ENCODE measurements at places on chromosomes 2 and 18.

- DNase-seq = no peak
These were observed 938.9 kb downstream of the CPS1 start for GRCh38 chr2:211495339-211495738.

- no peak for DNase-seq
These were observed 20.6 kb downstream of the HTR2B start for GRCh38 chr2:231104115-231104713.

DNA sequence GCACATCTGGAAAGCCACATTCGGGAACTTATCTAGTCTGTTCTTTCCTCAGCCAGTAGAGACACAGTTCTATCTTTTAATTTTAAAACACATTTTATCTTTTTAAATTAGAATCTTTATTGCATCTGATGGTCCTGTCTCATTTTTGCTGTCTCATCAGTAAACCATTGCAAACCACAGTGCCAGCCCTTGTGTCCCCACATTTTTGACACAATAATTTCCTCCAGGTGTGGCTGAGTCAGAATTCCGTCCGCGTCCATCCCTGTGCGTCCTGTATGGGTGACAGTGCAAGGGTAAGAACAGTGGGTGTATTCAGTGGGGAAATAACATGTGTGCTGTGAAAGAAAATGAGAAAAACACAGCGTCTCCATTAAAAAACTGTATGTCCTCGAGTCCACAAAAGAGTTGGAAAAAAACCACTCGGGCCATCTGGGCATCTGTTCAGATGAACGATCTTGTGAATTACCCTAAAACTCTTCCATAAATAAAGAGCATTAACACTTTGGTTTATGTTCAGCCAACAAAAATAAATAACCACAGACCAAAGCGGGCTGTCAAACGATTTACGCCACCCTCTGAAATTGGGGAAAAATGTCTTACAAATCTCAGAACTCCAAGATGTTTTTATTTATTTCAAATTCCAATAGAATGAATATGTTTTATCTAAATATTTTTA lies 137.3 kb downstream of the ZNF516 start:
- no peak for DNase-seq

DNA sequence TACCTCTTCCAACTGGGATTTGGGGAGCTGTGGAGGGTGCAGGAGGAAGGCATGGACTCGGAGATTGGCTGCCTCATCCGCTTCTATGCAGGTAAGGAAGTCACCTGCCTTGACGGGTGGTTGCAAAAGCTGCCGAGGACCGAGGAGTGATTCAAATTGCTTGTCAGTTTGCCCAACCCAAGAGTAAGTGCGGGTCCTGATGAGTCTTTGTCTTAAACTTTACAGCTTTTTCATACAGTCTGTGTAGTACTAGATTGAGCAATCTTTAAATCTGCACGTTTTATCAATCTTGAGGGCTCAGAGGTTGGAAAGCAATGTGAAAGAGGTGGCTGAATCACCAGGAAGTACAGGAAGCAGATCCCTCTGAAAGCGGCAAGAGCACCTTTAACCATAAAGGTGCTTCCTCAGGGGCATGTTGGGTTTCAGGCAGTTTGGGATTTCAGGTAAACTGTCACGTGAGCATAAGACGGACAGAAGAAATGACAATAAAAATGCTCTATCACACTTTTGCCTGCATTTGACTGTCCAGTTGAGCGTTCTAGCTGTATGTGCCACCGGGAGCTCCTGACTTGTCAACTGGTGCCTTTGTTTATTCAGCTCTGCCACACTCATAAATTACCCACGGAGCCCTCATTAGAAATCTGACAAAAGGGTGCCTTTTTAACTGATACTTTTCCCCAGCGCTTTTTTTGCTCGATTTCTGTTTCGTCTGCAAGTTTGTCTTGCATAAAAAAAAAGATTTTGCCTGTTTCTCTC lies 2.0 kb downstream of the PHLPP1 start:
- DNase-seq = no peak

GRCh38 chr2:167510071-167510759 lies 621.9 kb downstream of the XIRP2 start:
- DNase-seq = no peak

GRCh38 chr2:156480376-156480775 lies 44.2 kb downstream of the GPD2 start:
- DNase-seq = no peak

- no peak for DNase-seq
These were observed 61.6 kb upstream of the MSH6 start for GRCh38 chr2:47721296-47721695.

GRCh38 chr2:36362291-36362690 lies 6.7 kb downstream of the CRIM1 start:
- no peak for DNase-seq

GRCh38 chr2:237920673-237921072 lies 46.1 kb upstream of the UBE2F start:
- no peak for DNase-seq

DNA sequence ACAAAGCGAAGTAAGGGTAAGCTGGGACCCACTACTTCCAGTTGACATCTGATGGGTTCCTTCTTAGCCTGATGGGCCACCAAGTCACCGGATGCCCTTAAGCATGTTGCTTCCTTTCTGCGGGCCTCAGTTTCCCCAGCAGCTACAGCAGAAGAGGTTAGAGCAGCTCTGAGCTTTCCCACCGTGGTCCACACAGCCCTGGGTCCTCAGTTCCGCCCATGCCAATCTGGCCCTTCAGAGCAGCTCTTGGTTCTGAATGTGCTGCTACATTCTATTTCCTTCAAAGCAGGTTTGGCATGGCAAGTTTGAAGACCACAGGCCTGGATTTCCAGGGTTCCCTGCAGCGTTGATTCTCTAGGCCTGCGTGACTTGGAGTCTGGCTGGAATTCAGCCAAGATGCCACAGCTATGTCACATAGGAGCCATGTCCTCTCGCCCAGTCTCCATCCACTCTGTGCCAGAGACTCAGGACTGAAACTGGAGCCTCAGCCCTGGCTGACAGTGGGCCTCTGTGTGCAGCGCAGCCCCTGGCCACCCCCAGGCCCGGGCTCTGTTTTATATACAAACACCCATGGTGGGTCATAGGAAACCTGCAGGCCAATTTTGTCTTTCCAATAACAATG lies 79.6 kb downstream of the TFCP2L1 start:
- DNase-seq = no peak

Data from stimulated activated CD8-positive, alpha-beta memory T cell treated with anti-CD3 and anti-CD28 coated beads, Interleukin-2, amount 100 ng/mL, for 48 hours (primary cell).